Osteoblast (primary cell): ENCODE measurements at places on chromosomes 5 and 9.

- no peak for DNase-seq
These were observed 110.4 kb upstream of the ZNF462 start for GRCh38 chr9:106752581-106752980.

- no peak for DNase-seq
These were observed 257.8 kb downstream of the FER start for GRCh38 chr5:109005297-109006009.

DNA sequence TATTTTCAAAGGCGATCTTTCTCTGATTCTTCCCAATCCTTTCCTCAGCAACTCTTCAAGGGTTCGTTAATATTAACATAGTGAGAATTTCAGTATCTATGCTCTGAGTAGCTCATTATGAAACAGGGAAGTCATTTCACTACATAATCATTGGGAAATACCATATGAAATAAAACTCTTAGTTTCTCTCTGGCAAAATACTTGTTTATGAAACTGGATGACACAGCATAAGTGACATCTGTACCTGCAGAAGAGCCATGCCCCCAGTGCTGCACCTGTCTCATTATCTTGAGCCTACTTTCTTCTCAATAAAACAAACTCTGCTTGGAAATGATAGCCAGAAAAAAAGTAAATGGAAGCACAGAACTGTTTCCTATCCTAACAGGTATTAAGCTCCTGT lies 33.8 kb upstream of the OTULIN start:
- DNase-seq: no peak

- no peak for DNase-seq
These were observed 53.2 kb upstream of the GRIA1 start for GRCh38 chr5:153437251-153437650.

DNA sequence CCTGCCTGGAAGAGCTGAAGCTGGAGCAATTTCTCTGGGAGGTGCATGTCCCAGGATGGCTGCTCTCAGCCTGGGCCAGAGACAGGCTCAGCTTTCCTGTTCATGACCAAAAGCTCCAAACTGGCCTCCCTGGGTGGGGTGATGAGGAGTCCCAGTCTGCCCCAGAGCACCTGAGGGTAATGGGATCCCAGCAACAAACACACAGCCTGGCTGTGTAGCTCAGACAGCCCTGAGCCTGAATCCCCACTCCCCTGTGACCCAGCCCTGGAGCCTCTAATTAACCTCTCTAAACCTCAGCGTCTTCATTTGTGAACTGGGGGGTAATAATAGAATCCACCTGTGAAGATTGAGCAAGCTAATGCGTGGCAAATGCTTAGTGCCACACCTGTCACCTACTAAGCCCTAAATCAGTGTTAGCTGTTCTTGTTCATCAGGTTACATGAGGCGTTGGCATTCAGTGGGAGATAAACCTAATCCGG lies 67.5 kb downstream of the HSPA4 start:
- DNase-seq: no peak
